NCI-H1417 (cell line): ENCODE measurements at places on chromosomes 6 and 20.

GRCh38 chr6:46026307-46026706 lies 10.6 kb upstream of the CLIC5 start:
- no peak for DNase-seq

- no peak for DNase-seq
Measured at GRCh38 chr6:105537981-105538578, 135.2 kb upstream of the PREP start.

DNA sequence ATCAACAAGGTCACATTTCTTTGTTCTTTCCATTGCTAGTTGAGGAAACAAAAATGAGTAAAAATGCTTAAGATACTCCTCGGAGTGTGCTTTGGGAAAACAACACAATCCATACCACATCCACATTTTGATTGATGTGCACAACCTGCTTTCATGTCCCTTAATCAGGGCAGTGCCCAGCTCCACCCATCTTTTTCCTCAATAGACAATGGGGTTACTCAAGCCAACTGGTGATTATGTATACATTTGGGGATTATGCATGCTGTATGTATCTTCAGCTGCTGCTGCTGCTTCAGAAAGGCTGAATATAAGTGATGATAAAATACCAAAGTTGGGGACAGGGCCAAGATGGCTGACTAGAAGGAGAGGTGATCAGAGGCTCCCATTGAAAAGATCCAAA lies 155.2 kb upstream of the VGLL2 start:
- no peak for DNase-seq

GRCh38 chr20:43387737-43388136 lies 70.0 kb upstream of the SRSF6 start:
- DNase-seq: no peak
